CD4-positive, alpha-beta T cell (primary cell): ENCODE measurements at places on chromosomes 12 and 14.

GRCh38 chr14:56687123-56687522 lies 107.5 kb downstream of the TMEM260 start:
- DNase-seq, result no peak

DNA sequence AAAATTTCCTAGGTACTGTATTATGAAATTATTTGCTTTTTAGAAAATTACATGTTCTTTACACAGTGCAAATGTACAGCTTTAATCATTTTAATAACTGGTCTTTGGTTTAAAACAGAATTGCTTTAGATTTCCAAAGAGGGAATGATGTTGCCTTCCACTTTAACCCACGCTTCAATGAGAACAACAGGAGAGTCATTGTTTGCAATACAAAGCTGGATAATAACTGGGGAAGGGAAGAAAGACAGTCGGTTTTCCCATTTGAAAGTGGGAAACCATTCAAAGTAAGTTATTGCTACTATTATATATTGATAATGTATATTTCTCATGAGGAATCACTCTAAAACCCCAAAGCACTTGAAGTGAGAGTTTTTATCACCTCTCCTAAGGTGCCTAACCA lies 13.4 kb downstream of the LGALS3 start:
- no peak for DNase-seq

GRCh38 chr12:57893431-57894353 lies 47.2 kb upstream of the CTDSP2 start:
- DNase-seq, result no peak

- no peak for DNase-seq
Observed at GRCh38 chr14:68250927-68251768, 431.6 kb downstream of the RAD51B start.

- no peak for DNase-seq
Observed at GRCh38 chr12:95003921-95004272, 400 bp upstream of the NDUFA12 start.

GRCh38 chr14:45785240-45785639 lies 532.2 kb upstream of the MIS18BP1 start:
- no peak for DNase-seq
